ENCODE measurements at places on chromosomes 7 and 10.

DNA sequence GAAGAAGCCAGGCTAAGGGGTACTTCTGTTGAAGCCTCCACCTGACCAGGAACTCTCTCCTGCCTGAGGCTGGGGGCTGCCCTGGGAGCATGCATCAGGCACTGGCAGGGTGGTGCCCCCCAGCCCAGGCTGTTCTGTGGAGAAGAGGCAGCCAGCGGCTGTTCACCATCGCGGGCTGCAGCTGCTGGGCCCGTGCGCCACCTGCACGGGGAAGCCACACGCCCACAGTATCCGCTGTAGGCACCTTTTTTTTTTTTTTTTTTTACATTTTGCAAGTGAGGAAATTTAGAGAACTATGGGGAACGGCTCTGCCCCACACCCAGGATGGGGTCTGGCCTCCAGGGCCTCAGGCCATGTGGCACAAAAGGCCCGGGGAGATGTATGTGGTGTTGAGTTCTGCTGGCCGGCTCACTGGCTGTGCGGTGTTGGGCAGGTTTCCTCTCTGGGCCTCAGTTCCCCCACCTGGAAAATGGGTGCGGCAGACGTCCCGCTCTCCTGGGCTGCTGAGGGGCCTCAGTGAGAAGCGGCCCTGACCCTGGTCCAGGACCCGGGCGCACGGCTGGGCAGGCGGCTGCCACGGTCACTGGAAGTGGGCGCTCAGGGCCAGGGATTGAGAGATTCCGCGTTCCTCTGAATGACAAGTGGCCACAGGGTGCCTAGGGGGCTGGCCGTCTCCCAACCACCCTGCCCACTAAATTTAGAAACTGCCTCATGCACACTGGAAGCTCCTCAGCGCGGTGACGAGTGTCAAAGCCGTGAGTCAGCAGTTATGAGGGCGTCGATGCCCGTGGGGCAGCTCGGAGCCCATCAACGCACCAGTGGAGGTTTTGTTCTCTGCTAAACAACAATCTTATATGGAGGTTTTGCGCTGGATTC is 8.8 kb upstream of the INTS1 start:
- peak; percentile 91 for DNase-seq

- DNase-seq = no peak
These were observed 10.0 kb upstream of the SPOCK2 start for GRCh38 chr10:72098301-72098835.

DNA sequence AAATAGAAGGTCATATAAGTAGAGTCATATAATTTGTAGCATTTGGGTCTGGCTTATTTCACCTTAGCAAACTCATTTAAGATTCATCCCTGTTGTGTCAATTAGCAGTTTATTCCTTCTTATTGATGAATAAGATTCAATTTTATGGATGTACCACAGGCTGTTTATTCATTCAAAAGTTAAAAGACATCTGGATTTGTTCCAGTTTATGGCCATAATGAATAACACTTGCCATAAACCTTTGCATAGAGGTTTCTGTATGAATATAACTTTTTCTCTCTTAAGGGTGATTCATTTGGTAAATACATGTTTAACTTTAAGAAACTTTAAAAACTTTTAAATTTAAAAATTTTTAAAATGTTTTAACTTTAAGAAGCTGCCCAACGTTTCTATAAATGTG is 66.4 kb downstream of the CPED1 start:
- DNase-seq = no peak

GRCh38 chr10:97399843-97400545 is 1.1 kb downstream of the RRP12 start:
- peak; percentile 77 for DNase-seq

DNA sequence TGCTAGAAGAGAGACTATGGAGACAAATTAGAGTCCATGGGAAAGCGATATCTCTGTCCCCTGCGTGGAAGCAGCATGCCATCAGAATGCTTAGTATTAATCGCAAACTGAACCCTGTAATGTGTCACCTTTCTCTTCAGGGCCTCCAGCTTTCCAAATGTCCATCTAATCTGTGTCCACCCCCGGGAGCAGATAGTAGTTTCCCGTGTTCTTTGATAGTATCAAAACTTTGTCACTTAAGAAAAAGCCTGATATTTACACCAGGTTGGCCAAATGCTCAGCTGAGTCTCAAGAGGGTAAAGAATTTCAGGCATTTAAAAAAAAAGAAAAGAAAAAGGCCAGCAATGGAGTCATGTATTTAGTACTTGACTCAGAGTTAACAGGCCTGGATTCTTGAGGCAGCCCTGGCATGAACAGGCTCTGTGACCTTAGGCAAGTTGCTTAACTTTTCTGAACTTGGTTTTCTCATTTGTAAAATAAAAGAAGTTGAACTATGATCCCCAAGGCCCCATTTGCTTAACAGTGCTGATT is 10.4 kb upstream of the GSAP start:
- DNase-seq = no peak

Measured in A549 (cell line).